ENCODE measurements at places on chromosomes 6 and 20.

DNA sequence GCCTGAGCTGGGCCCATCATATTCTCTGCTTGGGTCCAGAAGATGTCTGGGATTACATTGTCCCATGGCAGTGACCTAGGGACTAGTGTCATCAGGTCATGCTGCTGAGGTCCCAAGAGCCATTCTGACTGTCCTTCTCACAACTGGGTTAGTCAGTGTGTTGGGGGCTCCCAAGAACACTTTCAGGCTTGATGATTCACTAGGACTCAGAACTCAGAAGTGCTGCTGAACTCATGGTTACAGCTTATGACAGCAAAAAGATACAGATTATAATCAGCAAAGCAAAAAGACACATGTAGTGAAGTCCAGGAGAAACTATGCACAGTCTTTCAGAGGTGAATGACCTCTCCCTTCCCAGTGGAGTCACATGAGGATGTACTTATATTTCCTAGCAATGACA is 107.8 kb downstream of the SYNE1 start:
- DNase-seq, result no peak

DNA sequence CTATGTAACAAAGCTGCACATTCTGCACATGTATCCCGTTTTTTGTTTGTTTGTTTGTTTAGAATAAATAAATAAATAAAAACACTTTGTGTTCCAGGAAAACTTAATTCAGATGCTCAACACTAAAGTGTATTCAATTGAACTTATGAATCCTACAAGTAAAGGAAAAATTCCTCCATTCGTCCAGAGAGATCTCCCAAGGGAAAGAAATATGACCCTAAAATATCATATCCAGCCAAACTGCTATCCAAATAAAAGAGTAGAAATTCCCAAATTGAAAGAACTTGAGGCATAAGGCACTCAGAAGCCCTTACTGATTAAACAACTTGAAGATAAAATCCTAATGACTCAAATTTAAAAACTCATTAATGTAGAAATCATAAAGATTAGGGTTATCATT is 90.4 kb downstream of the MOXD1 start:
- no peak for DNase-seq

GRCh38 chr6:132357120-132357519 is 44.2 kb downstream of the MOXD1 start:
- DNase-seq, result no peak

- no peak for DNase-seq
These were observed 2.5 kb downstream of the SRMS start for GRCh38 chr20:63544958-63545516.

DNA sequence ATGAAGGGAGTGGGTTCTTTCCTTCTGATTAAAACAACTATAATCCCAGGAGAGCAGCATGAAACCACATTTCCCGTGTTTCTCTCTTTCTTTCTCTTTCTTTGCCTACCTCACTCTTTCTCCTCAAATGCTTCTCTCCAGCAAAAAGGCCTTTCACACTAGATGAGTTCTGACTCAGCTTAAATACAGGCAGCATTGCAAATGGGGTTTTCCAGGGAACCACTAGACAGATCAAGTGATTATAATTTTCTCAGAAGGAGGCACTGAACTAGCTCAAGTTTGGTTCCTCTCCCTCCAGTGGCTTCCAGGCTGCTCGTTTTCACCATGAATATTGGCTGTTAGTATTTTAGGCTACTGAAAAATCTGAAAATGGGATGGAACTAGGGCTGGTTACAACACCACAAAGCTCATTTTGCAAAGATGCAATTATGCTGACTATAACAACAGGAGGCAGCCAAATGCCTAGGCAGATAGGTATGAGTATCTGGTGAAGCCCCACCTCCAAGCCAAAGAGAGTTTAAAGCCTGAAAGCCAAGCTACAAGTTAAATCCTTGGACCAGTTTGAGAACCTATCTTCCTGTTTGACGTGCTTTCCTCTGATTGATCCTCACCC is 260.0 kb downstream of the MMUT start:
- no peak for DNase-seq

- DNase-seq, result no peak
These were observed 212.3 kb upstream of the HEY2 start for GRCh38 chr6:125537090-125537489.

Measured in CMK (cell line).